ENCODE measurements at places on chromosomes 11 and 22. TPM values are rescaled to one million over a fixed set of nuclear protein-coding genes. Genes with fewer than 3 reads are reported as not detected.

The FCHSD2 gene
- polyA plus RNA-seq = 25.6 TPM

The IFITM5 gene
- polyA plus RNA-seq = not detected

The OR51B4 gene
- polyA plus RNA-seq = not detected

The ANO5 gene
- polyA plus RNA-seq = not detected

The KCNE3 gene
- polyA plus RNA-seq = not detected

The STK33 gene
- not detected for polyA plus RNA-seq

The FOXRED2 gene
- polyA plus RNA-seq = not detected

The GGT5 gene
- polyA plus RNA-seq = not detected

The NLRP14 gene
- polyA plus RNA-seq = not detected

The NAV2 gene
- polyA plus RNA-seq = 0.66 TPM

The FIBIN gene
- polyA plus RNA-seq = not detected

All from immature natural killer cell (primary cell).